Left renal cortex interstitium (tissue), 4 donors: ENCODE measurements at places on chromosomes 1 and 21.

GRCh38 chr21:36265431-36265830 lies 54.6 kb upstream of the MORC3 start:
- no peak for DNase-seq

DNA sequence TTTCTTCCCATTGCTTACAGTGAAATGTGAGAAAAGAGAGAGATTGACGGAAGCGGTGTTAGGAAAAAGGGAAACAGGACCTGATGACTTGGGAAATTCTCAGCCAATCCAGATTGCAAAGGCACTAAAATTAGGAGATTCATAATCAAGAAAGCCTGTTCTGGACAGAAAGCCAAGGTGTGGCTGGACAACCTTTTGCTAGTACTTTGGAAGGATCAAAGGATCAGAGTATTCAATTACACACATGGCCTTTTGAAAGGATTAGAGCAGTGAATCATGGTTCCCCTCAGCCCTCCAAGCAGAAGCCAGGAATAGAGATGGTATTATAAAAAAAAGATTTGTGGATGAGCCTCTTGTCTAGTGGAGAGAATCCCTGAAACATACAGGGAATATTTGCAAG lies 669.8 kb upstream of the ADAMTS5 start:
- no peak for DNase-seq

- no peak for DNase-seq
Observed at GRCh38 chr1:88979054-88979748, 13.2 kb downstream of the KYAT3 start.

DNA sequence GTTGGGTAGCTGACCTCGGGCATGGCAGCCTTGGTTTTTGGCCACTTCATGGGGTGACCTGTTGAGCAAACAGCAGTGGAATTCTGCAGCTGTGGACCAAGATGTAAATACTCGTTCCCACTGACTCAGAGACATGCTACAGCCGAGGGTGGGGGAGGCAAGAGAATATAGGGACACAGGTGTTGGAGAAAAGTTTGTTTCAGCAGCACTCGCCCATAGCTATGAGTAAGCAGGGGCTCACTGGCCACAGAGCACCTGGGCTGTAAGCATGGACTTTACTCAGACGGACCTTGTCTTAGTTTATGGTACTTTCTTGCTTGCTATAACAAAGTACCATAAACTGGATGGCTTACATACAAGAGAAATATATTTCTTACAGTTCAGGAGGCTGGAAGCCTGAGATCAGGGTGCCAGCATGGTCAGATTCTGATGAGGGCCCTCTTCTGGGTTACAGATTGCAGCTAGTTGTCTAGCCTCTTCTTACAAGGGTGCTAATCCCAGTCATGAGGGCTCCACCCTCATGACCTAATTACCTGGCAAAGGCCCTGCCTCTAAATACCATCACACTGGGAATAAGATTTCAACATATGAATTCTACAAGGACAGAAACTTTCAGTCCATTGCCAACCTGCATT lies 437.2 kb upstream of the DAB1 start:
- no peak for DNase-seq

GRCh38 chr1:109490029-109490933 lies 3.6 kb upstream of the CYB561D1 start:
- no peak for DNase-seq

GRCh38 chr1:17795836-17796645 lies 40.9 kb downstream of the ACTL8 start:
- DNase-seq = no peak

DNA sequence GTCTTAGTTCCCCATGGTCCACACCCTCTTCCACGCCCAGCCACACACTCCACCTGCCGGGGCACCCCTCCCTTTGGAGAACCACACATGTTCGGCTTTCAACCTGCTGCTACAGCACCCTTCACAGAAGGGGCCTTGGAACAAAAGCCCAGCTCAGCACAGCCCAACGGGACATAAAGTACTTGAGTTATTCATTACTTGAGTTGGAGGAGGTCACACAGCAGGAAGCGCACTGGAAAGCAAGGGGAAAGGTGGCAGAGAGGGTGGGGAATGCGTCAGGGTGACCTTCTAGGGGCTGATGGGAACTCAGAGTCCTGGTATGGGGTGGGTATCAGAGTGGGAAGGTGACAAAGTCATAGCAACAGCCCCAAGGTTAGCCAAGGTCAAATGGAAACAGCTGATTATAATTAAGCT lies 3.0 kb upstream of the ATP1B1 start:
- no peak for DNase-seq

DNA sequence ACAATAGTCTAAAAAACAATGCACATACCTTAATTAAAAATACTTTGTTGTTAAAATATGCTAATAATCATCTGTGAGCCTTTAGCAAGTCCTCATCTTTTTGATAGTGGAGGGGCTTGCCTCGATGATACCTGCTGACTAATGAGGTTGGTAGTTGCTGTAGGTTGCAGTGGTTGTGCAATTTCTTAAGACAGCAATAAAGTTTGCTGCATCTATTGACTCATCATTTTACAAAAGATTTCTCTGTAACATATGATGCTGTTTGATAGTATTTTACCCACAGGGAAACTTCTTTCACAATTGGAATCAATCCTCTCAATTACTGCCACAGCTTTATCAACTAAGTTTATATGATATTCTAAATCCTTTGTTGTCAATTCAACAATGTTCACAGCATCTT lies 7.6 kb downstream of the C1orf87 start:
- no peak for DNase-seq

- DNase-seq = no peak
Observed at GRCh38 chr1:107262467-107263286, 121.8 kb downstream of the NTNG1 start.

DNA sequence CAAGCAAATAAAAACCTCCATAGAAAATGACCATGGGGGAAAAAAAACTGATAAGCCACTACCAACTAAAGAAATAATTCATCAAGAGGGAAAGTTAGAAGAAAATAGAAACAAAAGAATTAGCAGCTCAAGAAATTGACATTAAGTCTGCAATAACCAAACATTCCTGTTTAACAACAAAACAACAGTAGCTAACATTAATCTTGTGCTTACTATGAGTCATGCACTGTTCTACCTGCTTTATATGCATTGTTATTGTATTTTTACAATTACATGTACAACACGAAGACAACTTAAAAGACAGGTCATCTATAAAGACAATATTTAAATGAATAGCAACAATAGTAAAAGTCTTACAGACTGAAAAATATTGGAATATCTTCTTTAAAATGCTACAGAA lies 34.4 kb upstream of the LRRC7 start:
- no peak for DNase-seq

DNA sequence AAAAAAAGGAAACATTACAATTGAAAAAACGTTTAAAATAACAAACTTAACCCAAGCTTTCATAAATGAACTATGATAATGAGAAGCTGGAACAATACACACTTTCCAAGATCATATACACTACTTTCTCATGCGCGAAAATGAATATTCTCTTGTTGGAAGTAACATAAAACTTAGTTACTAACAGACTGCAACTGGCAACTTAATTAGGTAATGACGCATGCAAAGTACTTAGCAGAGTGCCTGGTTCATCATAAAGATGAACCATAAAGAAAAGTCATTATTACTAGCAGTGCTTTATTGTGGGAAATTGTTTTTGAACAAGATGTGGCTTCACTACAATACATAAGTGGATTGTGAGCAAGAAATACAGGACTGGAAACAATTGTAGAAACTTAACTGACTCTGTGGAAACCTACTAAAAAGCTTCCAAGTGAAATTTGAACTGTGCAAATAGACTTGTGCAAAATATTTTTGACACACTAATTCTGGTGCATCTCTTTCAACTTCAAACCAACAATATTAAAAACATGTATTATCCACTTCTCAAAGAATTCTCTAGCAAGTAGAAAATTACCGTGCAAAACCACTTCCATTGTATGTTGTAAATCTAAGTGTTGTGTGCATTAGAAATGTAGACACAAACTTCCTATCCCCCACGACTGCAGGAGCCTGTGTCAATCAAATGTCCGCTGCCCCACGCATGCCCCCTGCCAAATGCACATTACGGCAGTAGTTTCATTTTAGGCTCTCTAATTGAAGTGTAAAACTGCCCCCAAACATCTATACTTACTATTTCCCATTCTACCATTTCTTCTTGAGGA lies 2.0 kb downstream of the ARHGAP29 start:
- no peak for DNase-seq

DNA sequence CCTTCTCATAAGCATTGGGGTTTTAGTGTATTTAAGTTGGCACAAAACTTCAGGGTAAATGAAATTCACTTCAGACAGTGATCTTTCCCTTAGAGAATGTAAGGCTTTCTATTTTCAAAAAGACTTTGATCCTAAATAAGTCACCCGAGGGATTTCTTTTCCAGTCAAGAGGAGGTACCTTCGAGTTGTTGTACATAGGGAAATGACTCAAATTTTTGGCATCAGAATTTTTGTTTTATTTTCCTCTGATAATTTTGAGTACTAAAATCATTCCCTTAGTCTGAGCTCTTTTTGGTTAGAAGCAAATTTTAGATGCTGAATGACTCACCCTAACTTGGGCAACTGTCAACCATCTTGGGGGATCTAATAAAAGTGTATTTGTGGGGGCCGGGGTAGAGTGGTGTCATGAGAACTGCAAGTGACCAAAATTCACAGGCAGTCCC lies 193.9 kb downstream of the DHRS3 start:
- DNase-seq = no peak

DNA sequence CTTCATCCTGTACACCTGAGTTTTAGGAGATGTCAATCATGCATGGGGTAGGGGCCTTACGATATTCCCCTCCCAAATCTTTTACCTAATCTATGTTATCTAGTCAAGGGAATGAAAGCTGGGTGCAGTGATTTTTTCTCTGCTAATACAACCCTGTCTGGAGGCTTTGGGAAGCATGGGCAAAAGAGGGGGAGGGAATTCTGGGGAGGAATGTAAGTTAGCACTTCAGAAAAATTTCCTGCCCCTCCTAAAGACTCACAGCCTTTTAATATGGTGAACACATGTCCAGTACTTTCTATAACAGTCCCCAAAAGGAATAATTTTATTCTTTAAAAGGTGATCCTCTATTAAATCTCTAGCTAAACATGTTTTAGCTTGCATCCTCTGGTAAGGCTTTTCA lies 25.6 kb upstream of the PRELP start:
- DNase-seq = no peak

DNA sequence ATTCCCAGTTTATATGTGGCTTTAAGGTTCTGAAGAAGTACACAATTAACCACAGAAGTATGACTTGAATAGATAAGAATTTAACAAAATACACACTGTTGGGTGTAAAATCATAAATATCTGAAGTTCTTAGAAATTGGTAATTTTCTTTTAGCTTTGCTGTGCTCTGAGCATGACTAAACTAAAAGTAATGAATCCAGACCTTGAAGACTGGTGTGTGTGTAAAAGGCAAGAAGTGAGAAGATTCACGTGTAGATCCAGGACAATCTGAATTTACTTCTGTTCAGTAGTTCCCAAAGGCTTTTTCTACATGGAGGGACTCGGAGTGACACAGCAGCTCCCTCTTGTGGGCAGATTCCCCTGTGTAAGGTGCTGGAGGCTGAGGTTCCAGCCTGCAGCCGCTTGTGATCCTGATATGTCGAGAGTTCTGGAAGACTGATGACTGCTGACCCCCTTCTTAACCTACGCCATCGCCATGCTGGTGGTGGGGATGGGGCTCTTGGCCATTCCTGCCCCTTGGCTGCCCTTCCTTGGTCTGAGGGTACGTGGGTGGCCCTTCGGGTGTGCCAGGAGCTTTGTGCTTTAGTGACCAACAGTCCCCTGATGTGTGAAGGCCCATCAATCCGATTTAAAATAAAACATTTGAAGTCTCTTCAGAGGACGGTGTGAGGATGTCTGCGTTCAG lies 62.7 kb downstream of the ADARB1 start:
- peak; percentile 83 for DNase-seq

GRCh38 chr1:210652329-210652954 lies 323.7 kb downstream of the HHAT start:
- no peak for DNase-seq

- peak; percentile 82 for DNase-seq
Observed at GRCh38 chr1:185733818-185734735, at the start of gene HMCN1. Gene HMCN1, plus strand, starts transcription at chr1:185734391. Its CDS starts 389 bp downstream, at chr1:185734780.

- peak; percentile 33 for DNase-seq
Observed at GRCh38 chr1:121519042-121519755, 334.4 kb downstream of the SRGAP2C start.

GRCh38 chr1:36349839-36350238 lies 26.4 kb upstream of the EVA1B start:
- no peak for DNase-seq

DNA sequence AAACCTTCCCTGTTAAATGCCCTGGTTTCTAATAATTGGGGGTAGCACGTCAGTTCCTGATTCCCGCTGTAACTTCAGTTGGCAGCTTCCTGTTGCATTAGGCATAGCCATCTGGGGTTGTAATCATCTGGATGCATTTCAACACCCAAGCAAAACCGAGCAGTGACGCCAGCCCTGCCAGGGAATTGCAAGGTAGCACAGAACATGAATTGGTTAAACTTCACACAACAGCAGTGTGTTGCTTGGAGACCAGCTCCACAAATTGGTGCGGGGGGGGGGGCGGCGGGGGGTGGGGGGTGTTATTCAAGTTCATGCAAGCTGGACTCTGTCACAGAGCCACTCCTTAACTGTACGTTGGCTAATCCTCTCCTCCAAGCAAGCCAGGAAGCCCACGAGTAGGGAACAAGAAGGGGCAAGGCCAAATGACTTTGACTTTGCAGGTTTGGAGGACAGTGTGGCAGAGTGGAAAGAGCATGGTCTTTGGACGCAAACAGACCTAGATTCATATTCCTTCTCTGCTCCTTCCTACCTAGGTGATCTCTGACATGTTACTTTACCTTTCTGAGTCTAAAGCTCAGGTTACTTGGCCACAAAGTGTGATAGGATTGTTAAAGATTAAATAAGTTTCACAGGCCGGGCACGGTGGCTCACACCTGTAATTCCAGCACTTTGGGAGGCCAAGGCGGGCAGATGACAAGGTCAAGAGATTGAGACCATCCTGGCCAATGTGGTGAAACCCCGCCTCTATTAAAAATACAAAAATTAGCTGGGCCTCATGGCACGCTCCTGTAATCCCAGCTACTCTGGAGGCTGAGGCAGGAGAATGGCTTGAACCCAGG lies 4.7 kb downstream of the LAX1 start:
- peak; percentile 27 for DNase-seq

DNA sequence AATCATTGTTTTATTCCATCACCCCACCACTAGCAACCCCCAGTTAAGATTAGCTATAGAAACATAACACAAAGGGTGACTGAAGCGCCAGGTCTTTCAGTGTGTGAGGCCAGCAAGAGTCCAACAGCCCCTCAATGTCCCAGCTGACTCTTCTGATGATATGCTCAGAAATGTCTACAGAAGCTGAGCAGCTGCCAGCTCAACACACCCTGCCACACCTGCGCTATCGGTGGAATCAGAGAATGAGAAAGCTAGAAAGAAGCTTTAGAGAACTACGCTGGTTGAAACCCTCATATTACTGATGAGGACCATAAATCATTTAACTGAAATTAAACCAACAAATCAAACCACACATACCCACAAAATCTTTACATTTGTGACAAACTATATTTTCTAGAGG lies 116.2 kb downstream of the SLC45A1 start:
- DNase-seq = no peak
